Activated CD4-positive, alpha-beta memory T cell treated with anti-CD3 and anti-CD28 coated beads for 36 hours (primary cell): ENCODE measurements at places on chromosomes 1 and 21. TPM values are rescaled to one million over a fixed set of nuclear protein-coding genes. Genes with fewer than 3 reads are reported as not detected.
A peak's percentile ranks its signal among the peaks of the same experiment; 100 is the strongest.

DNA sequence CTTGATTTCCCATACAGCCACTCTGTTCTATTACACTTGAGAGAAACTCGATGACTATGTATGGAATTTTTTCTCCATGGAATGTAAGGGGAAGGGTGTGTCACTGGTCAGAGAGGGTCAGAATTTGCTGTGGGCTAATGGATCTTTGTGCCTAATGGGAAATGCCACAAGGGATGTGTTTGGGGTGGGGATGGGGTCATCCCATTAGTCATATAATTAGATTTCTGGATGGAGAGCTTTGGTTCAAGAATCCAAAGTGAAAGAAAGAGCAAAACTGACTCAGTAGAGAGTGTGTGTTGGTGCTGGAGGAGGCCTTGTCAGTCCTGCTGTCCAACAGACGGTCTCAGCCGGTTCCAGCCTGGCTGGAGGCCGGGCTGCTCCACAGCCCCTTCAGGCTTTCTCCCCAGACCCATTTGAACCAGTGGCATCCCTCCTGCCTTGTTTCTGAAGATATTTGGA is 86.4 kb downstream of the LAMC2 start:
- DNase-seq = no peak

- no peak for DNase-seq
Observed at GRCh38 chr1:160503087-160503486, 20.0 kb downstream of the SLAMF6 start.

DNA sequence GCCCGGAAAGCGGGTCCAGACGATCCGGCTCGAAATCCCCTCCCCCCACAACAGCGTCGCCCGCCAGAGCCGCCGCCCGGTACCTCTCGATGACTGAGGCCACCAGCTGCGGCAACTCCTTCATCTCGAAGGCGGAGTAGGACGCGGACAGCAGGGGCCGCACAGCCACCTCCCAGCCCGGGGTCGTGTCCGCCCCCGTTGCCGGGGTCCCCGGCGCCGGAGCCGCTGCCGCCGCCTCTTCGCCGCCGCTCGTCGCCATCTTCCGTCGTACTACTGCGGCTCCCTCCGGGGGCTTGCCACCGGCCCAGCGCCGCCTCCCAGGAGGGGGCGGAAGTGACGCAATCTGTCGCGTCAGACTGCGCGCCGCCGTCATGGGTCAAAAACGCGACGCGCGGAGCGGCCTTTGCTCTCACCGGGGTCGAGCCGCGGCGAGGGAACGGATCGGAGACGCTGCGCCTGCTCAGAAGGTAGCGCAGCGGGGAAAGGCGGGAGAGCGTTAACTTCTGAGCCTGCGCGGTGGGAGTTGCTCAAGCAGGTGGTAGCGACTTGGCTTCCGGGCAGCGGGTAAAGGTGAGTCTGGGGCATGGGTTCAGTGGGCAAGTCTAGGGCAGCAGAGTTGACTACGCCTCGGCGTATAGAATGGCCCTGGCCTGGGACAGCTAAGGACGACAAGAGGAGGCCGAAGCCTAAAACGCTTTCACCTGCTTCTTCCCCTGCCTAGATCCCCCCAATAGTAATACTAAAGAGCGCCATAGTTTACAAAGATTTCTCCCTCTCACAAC is at the start of gene UBR4:
Gene UBR4, minus strand, starts transcription at position 277 of the 782 bp plus-strand sequence. Its CDS starts 18 bp downstream, at position 259.
- peak; percentile 98 for DNase-seq

GRCh38 chr1:232319072-232319471 is 310.9 kb downstream of the SIPA1L2 start:
- no peak for DNase-seq

- no peak for DNase-seq
Observed at GRCh38 chr1:232798920-232799319, 6.3 kb upstream of the MAP10 start.

DNA sequence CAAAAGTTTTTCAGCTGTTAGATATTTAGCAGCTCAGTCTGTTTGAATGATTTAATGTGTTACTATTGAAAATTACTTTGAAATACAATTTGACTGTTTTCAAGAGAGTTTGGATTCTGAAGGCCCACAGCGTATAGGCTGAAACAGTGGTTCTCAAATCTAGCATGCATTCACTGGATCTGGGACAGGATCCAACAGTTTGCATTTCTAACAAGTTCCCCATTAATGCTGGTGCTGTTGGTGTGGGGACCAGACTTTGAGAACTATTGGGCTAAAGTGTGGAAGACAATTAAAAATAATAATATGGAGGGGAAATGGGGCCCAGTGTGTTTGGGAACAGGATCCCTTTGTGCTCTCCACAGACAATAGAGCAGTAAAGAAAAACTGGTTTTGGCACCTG is 31.9 kb downstream of the ITSN1 start:
- no peak for DNase-seq

DNA sequence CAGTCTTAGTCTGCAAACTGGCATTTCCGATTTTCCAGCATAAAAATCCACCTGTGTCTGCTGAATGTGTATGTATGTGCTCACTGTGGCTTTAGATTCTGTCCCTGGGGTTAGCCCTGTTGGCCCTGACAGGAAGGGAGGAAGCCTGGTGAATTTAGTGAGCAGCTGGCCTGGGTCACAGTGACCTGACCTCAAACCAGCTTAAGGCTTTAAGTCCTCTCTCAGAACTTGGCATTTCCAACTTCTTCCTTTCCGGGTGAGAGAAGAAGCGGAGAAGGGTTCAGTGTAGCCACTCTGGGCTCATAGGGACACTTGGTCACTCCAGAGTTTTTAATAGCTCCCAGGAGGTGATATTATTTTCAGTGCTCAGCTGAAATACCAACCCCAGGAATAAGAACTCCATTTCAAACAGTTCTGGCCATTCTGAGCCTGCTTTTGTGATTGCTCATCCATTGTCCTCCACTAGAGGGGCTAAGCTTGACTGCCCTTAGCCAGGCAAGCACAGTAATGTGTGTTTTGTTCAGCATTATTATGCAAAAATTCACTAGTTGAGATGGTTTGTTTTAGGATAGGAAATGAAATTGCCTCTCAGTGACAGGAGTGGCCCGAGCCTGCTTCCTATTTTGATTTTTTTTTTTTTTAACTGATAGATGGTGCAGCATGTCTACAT is 2.5 kb upstream of the OLFML3 start:
- DNase-seq = no peak

HJV gene
- total RNA-seq = not detected

- DNase-seq = no peak
Observed at GRCh38 chr1:24279590-24280232, 39.4 kb upstream of the GRHL3 start.

DCDC2B gene
- total RNA-seq = not detected

GRCh38 chr1:47179988-47180563 is 9.8 kb downstream of the PDZK1IP1 start:
- no peak for DNase-seq

CLCA4 gene
- total RNA-seq = not detected

ID3 gene
- 36.2 TPM for total RNA-seq

- no peak for DNase-seq
Observed at GRCh38 chr1:5967351-5968160, 24.7 kb downstream of the NPHP4 start.

DNA sequence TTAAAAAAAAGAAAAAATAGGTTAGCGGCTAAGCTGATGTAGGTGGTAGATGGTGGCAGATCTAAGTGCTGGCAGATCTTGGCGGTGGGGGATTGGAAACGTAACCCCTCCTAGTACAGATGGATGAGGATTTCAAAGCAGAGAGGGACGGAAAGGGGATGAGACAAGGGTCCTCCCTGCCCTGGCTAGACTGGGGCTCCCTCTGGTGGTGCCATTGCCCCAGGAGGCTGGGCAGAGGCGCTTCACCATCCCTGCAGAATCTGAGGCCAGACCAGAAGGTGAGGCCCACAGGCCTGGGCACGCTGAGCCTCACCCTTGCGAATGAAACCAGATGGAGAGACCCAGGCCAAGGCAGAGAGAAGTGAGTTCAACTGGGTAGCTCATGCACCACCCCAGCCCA is 7.0 kb upstream of the PLEKHA6 start:
- peak; percentile 39 for DNase-seq

- no peak for DNase-seq
Observed at GRCh38 chr1:17903386-17903785, 148.3 kb downstream of the ACTL8 start.

- no peak for DNase-seq
Observed at GRCh38 chr1:107807405-107807804, 157.6 kb downstream of the VAV3 start.

ERG gene
- total RNA-seq = not detected

DNA sequence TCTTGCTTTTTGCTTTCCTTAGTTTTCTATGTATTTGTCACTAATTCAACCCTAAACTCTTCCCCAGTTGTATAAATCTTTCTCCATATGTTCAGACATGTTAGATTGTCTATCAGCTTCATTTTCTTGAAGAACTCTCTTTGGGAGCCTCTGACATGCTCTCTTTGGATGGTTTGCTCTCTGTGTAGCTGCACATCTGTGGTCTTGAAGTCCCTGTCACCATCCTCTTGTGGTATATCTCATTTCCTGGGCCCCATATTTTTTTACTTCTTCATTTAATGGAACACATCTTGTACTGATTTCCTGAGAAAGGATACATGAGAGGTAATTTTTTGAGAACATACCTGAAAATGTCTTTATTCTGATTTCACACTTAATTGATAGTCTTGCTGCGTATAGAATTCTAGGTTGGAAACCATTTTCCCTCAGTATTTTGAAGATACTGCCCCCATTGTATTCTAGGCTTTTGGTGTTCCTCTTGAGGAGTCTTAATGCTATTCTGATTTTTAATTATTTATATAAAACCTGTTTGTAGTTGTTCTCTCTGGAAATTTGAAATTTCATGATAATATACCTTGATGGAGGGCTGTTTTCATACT is 72.6 kb downstream of the ST3GAL3 start:
- no peak for DNase-seq

ZNF326 gene
- 17.2 TPM for total RNA-seq

GRCh38 chr1:33256221-33256470 is 146 bp upstream of the ZNF362 start:
- DNase-seq = no peak

DNA sequence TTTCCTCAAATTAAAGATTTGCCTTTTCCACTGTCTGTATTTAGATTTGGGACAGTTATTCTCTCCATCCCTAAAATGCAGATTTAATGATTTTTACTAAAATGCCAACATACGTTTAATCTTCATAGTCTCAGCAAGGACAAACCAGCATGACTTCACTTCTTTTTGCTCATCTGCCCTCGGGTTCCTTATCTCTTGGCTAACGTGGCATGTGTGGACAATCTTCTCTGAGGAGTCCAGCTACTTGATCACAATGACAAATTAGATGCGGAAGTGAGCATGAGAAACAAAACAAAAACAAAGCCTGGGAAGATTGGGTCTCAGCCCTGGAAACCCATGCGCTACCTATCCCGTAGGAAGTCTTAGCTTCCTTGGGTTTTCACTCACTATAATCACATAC is 1.0 kb downstream of the MRAP start:
- no peak for DNase-seq

DNA sequence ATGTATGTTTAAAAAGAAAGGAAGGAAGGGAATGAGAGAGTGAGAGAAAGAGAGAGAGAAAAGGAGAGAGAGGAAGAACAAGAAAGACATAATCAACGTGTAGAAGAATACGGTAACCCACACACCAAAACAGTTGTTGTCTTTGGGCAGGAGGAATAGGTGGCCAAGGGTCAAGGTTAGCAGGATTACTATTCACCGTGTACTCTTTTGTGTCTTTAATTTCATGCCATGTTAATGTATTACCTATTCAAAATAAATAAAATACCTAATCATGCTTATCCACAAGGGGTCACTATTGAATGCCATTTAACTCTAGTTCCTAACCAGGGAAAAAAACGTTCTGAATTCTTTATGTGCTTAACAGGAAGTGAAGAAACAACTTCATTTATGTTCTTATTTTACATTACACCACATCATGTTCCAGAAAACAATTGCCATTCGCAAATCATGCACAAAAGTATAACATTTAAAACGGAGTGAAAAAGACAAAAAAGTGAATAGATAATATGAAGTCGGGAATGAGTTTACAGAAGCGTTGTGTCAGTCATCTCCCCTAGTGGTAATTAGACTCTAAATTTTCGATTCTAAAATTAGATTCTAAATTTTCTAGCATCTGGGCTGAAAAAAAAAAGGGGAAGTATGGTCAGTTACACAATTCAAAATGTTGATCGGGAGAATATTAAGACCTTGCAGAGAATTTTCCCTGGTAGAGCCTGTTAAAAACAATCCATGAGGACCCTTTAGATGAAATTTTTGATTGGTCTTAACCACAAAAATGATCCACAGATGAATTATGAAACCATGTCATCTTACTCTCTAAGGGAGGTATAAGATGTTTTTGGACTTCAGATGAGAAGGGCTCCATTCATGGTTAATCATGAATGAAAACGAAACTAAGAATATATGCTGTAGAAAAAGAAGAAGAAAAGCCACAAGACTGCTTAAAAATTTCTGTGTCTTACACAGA is 700 bp upstream of the KMO start:
- DNase-seq = no peak

FBXO44 gene
- 18.6 TPM for total RNA-seq

GRCh38 chr1:67280696-67281095 is 27.0 kb upstream of the IL12RB2 start:
- DNase-seq = no peak

DNA sequence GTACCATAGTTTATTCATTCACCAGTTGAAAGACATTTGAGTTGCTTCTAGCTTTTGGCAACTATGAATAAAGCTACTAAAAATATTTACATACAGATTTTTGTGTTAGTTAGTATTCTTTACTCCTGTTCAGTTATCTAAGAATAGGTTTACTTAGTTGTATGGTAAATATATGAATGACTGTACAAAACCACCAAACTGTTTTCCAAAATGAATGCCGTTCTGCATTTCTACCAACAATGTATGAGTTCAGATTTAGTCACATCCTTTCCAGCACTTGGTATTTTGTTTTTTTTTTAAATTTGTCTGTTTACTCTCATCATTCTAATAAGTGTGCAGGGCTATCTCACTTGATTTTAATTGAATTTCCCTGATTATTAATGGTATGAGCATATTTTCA is 3.4 kb upstream of the KIFAP3 start:
- DNase-seq = no peak

RAD54L gene
- 64.9 TPM for total RNA-seq
